ENCODE measurements at places on chromosomes 12 and 14.

DNA sequence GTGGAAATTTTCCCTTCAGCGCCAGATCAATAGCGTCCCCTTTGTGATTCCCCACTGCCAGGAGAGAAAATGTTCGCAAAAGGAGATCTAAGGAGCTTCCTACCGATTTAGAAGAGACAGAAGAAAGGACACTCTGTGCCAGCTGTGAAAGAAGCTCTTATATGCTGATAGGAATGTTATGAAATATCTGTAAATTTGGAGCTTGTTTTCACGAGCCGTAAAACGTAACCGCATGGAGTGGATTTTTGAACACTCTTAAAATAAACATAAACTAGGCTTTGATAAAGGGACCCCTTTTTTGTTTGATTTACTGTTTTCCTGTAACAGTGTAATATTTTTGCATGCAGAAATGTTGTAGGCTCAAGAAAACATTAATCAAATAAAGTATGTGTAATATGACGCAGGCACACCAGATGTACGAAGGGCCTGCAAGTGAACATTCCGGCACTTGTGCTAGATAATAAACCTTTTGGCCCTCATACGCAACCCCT lies 346.8 kb downstream of the ETNK1 start:
- DNase-seq, result no peak

- no peak for DNase-seq
These were observed 6.0 kb downstream of the TMCC3 start for GRCh38 chr12:94644141-94644979.

GRCh38 chr14:104245723-104246122 lies 107.3 kb downstream of the KIF26A start:
- no peak for DNase-seq

GRCh38 chr14:70190156-70190555 lies 1.4 kb upstream of the SLC8A3 start:
- no peak for DNase-seq

- DNase-seq, result no peak
These were observed 594 bp downstream of the ARHGDIB start for GRCh38 chr12:14960548-14961465.

DNA sequence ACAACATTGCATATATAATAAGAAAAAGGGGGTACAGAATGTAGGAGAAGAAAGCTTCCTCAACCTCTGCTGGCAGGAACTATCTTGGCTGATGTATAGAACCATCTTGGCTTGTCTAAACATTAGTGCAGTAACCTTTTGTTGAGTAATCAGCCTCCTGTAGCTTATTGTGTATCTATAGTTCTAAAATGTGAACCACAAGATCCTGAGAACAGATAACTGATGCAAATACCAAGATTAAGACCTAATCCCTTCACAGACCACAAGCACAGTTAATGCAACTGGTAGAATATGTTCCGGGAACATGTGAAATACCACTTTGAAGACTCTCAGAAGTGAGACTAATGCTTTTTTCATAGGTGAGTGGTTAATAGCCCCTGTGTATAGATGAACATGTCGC lies 50.7 kb upstream of the KCNC2 start:
- no peak for DNase-seq

DNA sequence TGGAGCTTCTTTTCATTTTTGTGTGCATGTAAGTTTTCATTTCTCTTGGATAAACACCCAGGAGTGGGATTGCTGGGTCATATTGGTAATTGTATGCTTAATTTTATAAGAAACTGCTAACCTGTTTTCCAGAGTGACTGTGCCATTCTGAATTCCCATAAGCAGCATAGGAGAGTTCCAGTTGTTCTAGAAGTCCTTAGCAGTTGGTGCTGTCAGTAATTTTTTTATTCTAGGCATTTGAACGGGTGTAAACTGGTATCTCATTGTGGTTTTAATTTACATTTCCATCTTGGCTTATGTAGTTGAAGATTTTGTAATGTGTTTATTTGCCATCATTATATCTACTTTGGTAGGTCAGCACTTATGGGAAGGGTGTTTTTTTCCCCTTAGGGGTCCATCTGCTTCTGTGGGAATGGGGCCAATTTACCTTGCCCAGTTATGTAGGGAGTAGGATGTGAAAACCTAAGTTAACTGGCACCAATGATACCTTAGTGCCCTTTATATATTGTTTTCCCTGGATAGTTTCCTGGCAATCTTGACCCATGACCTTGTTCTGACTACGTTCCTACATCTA lies 202.9 kb downstream of the AKAP6 start:
- DNase-seq, result no peak

DNA sequence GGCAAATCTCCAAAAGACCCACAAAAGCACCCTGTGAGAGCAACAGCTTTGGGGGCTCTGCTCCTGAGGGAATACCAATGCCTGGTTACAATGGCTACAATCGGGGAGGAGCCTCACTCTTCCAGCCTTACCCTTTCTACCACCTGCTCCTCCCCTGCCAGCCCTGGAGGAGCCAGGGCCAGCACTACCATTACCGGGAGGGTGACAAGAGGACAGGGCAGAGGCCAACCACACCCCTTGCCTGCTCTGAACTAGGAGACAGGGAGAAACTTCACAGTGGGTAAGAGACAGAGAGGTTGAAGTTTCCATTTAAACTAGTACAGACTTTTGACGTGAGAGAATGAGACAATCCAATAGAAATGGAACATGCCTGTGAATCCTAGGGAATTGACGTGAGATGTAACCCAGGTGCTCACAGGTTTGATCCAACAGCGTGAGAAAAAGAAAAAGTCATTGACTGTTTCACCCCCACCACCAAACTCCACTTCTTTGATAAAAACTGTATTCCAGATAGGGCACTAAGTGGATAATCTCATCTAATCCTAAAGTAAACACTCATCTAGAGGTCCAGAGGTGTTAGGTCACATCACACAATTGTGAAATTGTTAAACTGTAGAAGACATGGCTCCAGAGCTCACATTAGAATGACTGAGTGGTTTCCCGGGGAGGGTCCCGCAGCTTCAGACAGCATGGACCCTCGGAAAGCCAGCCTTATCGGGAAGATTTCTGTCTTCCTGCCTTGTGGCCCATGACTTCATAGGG lies 8.4 kb upstream of the TC2N start:
- no peak for DNase-seq

DNA sequence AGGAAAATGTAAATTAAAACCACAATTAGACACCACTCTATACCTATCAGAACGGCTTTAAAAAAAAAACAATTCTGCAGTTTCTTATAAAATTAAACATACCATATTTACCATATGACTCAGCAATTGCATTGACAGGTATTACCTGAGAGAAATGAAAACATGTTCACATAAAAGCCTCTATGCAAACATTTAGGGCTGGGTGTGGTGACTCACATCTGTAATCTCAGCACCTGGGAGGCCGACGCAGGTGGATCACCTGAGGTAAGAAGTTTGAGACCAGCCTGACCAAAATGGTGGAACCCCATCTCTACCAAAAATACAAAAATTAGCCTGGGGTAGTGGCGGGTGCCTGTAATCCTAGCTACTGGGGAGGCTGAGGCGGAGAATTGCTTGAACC lies 41.1 kb downstream of the SPTB start:
- no peak for DNase-seq

GRCh38 chr14:22994762-22995275 lies 12.5 kb upstream of the AJUBA start:
- DNase-seq, result no peak

DNA sequence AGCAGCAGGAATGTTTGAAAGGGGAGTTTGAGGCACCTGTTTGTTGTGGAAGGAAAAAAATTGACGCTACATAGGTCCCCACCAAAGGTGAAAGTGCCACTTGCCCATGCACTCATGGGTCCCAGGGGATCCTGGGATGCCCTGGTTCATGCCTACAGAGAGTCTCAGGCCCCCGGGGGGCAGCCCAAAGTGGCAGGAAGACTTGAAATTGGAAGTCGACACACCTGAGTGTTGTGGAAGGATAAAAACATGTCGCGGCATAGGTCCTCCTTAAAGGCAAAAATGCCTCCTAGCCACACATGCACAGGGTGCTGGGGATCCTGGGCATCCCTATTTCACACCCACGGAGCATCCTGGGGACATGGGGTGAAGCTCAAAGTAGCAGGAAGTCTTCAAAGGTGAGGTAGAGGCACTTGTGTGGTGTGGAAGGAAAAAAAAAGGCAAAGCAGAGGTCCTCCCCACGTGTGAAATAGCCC lies 576.1 kb downstream of the ALG10 start:
- DNase-seq, result no peak

GRCh38 chr14:38873941-38874612 lies 229.0 kb downstream of the SEC23A start:
- DNase-seq, result no peak

GRCh38 chr12:13093191-13093847 lies 10.1 kb downstream of the GSG1 start:
- DNase-seq, result no peak
